ENCODE measurements at places on chromosomes 7 and 10. TPM values are rescaled to one million over a fixed set of nuclear protein-coding genes. Genes with fewer than 3 reads are reported as not detected.

- H3K4me3 ChIP-seq = no peak overlapping the region
- DNase-seq = no peak
- H3K4me1 ChIP-seq = peaks cover 8% of the 10 kb centered on the region
- H3K27ac ChIP-seq = no peak overlapping the region
Measured at GRCh38 chr7:132345543-132346129, 230.6 kb downstream of the PLXNA4 start.

GRCh38 chr7:105367458-105367857, 21.3 kb downstream of the SRPK2 start:
- peaks cover 5% of the 10 kb centered on the region for H3K4me1 ChIP-seq
- H3K4me3 ChIP-seq = no peak overlapping the region
- H3K27ac ChIP-seq = no peak overlapping the region
- no peak for DNase-seq
- no peaks in the 10 kb centered on the region for H3K36me3 ChIP-seq

DNA sequence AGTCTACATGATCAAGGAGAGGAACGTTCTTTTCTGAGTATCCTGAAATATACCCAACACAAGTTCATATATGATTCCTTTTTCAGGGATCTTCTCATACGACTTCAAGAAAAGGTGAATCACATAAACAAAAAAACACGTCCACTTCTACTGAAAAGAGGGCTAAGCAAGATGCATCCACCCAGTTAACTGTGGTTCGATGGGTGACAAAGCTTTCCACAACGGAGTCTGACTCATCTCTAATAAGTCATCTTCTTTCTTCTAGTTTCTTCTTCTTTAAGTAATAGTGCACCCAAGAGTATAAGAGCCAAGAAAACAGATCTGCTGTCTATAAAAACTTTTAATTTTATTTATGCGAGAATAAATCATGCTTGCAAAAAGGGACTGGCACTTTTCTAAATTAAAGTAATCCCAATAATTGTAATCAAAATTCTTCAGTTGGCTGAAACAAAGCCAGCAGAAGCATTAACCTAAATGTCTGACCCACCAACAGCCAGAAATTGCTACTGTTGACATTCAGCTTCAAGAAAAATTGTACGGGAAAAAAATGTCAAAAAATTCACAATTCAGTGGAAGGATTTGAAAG, 146.9 kb upstream of the ANK3 start:
- no peaks in the 10 kb centered on the region for H3K36me3 ChIP-seq
- DNase-seq = no peak

ZCCHC24 gene
- 58.3 TPM for total RNA-seq

- no peaks in the 10 kb centered on the region for H3K36me3 ChIP-seq
- no peak overlapping the region for H3K27ac ChIP-seq
Measured at GRCh38 chr7:159078193-159078910, 66.3 kb downstream of the VIPR2 start.

PWWP2B gene
- 18.8 TPM for total RNA-seq

DNA sequence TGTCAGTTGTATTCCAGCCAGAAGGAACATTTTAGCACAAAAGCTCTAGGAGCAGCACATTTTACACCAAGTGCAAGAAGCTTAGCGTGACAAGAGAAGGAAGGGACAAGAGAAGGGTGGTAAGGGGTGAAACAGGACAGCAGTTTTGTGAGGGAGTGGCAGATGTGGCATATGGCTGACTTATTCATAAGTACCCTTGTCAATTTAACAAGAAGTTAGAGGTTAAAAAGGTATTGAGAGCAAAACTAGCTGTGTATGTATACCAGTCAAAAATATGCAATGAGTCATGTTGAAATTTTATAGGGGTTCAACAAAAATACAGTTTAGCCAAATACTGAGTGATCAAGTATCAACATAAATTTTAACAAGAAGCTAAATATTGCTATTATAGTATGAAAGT, 561.5 kb upstream of the POT1 start:
- no peaks in the 10 kb centered on the region for H3K4me1 ChIP-seq
- H3K4me3 ChIP-seq = no peak overlapping the region
- H3K36me3 ChIP-seq = no peaks in the 10 kb centered on the region
- H3K27me3 ChIP-seq = no peaks in the 10 kb centered on the region
- no peak overlapping the region for H3K27ac ChIP-seq
- DNase-seq = no peak

IFT22 gene
- total RNA-seq = 21.8 TPM

GRCh38 chr7:131285556-131285955, 42.1 kb upstream of the MKLN1 start:
- no peak overlapping the region for H3K27ac ChIP-seq
- H3K36me3 ChIP-seq = no peaks in the 10 kb centered on the region
- H3K27me3 ChIP-seq = no peaks in the 10 kb centered on the region

- H3K4me3 ChIP-seq = peak overlapping the region; percentile 66
- no peaks in the 10 kb centered on the region for H3K27me3 ChIP-seq
- H3K4me1 ChIP-seq = peaks cover 33% of the 10 kb centered on the region
- H3K36me3 ChIP-seq = no peaks in the 10 kb centered on the region
Measured at GRCh38 chr7:5595545-5596045, 172.0 kb upstream of the TNRC18 start.

EEPD1 gene
- total RNA-seq = 5.6 TPM

WIPF3 gene
- total RNA-seq = 15.3 TPM

- no peaks in the 10 kb centered on the region for H3K27me3 ChIP-seq
- no peak overlapping the region for H3K4me3 ChIP-seq
- peaks cover 1% of the 10 kb centered on the region for H3K4me1 ChIP-seq
- DNase-seq = no peak
- no peak overlapping the region for H3K27ac ChIP-seq
Measured at GRCh38 chr7:111098926-111099250, 8.0 kb downstream of the LRRN3 start.

- H3K27ac ChIP-seq = no peak overlapping the region
- H3K4me3 ChIP-seq = no peak overlapping the region
- DNase-seq = peak; percentile 49
- no peaks in the 10 kb centered on the region for H3K27me3 ChIP-seq
- no peaks in the 10 kb centered on the region for H3K4me1 ChIP-seq
- no peaks in the 10 kb centered on the region for H3K36me3 ChIP-seq
Measured at GRCh38 chr7:142632271-142633134, 116.8 kb upstream of the PRSS1 start.

DNA sequence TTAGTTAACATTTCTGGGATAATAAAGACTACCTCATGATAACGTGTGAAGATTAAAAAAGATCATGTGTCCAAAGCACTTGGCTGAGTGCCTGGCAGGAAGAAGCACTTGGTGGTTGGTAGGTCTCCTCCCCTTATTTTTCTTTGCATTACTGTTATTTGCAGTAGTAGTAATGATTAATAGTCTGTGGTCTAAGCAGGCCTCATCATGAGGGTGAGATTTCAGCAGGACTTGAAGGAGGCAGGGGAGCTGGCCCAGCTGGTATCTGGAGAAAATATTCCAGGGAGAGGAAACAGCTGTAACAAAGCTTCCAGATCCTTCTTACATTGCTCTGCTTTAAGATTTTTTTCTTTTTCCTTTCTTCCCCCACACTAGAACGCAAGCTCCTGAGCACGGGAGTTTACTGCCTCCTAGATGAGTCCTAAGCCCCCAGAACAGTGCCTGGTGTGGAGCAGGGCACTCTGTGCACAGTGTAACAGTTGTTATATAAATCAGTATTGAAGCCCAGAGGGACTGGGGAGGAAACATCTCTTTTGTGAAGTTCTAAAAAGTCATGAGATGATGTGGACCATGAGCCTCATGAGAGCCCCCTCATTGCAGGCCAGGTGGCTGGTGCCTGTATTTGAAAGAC, 31.1 kb upstream of the RHEB start:
- no peaks in the 10 kb centered on the region for H3K4me1 ChIP-seq
- no peak overlapping the region for H3K4me3 ChIP-seq
- DNase-seq = no peak
- no peaks in the 10 kb centered on the region for H3K36me3 ChIP-seq
- H3K27me3 ChIP-seq = no peaks in the 10 kb centered on the region

SPDYE2 gene
- not detected for total RNA-seq

DNA sequence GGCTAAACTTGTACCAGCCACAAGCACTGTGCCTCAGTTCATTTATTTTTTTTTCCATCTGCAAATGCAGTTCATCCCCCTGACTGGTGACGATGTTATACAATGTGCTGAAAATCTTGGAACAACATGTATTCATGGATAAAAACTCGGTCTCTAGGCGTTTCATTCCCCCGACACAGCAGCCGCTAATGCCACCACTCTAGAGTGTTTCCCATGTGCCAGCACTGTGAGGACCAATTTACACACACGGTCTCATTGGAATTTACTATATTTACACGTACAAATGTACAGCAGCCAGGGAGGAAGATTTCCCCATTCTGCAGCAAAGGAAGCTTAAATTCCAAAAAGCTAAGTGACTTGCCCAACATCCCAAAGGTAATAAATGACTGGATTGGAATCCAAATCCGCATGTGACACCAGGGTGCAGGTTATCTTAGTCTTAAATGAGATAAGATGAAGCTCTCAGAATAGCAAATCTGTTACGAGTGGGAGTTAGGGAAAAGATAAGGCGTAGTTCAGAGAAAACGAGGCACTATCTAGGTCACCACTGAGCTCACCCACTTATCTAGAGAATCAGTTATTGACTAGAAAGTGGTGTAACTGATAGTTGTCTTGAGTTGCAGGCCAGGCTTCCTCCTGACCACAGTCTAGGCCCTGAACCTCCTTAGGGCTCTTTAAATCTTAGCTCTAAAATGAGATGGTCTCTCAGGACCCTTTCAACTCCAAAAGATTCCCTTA, 36.7 kb downstream of the FAM107B start:
- H3K36me3 ChIP-seq = no peaks in the 10 kb centered on the region
- no peaks in the 10 kb centered on the region for H3K27me3 ChIP-seq
- peaks cover 1% of the 10 kb centered on the region for H3K4me1 ChIP-seq
- H3K27ac ChIP-seq = no peak overlapping the region
- H3K4me3 ChIP-seq = no peak overlapping the region
- DNase-seq = no peak

KLLN gene
- 0.33 TPM for total RNA-seq

DNA sequence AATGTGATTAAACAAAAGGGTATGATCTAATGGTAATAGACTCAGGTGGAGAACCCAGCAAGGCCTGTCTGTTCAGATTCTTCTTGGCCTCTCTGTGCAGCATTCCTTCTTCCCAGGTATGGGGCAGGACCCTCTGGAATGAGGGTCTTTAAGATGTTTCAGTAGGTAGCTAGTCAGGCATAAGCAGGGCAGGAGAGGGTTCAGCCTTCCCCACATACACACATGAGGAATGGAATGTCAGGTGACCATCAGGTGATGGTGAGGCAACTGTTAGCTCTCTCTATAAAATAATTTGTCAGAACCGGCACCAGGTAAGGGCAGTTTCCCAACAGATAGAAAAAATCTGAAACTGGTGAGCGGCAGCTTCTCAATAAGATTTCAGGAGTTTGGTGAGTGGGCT, 222.3 kb upstream of the PHYHIPL start:
- no peak for DNase-seq
- H3K4me1 ChIP-seq = peaks cover 2% of the 10 kb centered on the region
- no peaks in the 10 kb centered on the region for H3K36me3 ChIP-seq
- H3K27ac ChIP-seq = no peak overlapping the region
- no peaks in the 10 kb centered on the region for H3K27me3 ChIP-seq

C10orf143 gene
- 3.2 TPM for total RNA-seq
